ACHN (cell line): ENCODE measurements at places on chromosomes 5 and 9.

GRCh38 chr5:74179179-74179578, 461.3 kb downstream of the ENC1 start:
- DNase-seq, result peak; percentile 13

DNA sequence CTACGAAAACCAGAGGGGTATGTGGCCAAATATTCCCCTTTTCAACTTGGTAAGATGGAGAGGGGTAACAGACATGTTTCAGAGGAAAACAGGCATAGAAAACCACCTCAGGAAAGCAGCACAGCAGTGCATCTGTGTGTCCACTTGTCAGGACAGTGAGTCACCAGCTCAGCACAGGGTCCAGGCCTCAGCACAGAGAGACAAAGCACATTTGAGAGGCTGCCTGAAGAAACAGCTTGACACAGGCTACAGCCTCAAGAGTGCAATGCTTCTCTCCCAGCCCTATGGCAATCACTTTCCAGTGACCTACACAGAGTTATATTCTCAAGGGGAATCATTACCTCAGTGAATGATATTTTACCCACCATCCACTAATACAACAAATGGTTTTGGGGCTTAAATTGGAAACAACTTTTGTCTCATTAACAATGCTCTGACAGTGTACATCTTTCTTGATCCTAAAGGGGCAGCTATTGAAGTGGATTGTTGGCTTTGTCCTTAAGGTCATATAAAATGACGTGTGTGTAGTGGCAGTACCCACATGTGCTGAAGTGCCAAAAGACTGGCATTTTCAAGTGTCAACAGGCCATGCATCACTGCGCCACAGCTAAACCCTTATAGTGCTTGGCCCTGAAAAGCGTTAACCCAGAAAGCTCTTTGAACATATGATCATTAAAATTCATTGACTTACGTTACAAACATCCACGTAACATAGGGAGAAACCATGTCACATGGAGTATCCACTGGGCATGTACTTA, 46.4 kb downstream of the ERMP1 start:
- DNase-seq, result no peak

- DNase-seq, result peak; percentile 12
These were observed 48.2 kb downstream of the DAPK1 start for GRCh38 chr9:87545858-87546257.

- no peak for DNase-seq
These were observed 19.3 kb downstream of the LHX6 start for GRCh38 chr9:122209451-122209850.

GRCh38 chr9:117278020-117278419, 136.8 kb downstream of the ASTN2 start:
- DNase-seq, result no peak

GRCh38 chr5:91142386-91142785, 240.7 kb downstream of the ARRDC3 start:
- DNase-seq, result no peak

GRCh38 chr9:71250581-71250980, 129.2 kb upstream of the TRPM3 start:
- DNase-seq, result no peak

GRCh38 chr5:111513131-111513520, 791 bp upstream of the STARD4 start:
- DNase-seq, result peak; percentile 40

- no peak for DNase-seq
These were observed 13.6 kb upstream of the GABRP start for GRCh38 chr5:170769898-170770416.

DNA sequence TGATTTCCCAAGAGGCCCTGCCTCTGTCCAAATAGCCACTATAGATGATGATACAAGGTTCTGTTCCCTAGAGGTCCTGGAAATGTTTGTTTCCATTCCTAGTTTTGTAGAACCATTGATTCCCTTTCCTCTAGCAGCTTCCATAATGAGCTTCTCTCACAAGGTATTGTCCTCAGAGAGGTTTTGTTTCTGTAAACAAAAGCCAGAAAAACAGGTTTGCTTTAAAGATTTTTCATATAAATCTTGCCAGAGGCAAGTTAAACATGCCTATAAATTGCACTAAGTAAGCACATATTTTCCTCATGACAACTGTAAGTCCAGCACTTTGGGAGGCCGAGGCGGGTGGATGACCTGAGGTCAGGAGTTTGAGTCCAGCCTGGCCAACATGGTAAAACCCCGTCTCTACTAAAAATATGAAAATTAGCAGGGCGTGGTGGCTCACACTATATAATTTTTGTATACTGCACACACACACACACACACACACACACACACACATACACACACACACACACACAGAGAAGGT, 1787.7 kb downstream of the EFNA5 start:
- DNase-seq, result no peak

DNA sequence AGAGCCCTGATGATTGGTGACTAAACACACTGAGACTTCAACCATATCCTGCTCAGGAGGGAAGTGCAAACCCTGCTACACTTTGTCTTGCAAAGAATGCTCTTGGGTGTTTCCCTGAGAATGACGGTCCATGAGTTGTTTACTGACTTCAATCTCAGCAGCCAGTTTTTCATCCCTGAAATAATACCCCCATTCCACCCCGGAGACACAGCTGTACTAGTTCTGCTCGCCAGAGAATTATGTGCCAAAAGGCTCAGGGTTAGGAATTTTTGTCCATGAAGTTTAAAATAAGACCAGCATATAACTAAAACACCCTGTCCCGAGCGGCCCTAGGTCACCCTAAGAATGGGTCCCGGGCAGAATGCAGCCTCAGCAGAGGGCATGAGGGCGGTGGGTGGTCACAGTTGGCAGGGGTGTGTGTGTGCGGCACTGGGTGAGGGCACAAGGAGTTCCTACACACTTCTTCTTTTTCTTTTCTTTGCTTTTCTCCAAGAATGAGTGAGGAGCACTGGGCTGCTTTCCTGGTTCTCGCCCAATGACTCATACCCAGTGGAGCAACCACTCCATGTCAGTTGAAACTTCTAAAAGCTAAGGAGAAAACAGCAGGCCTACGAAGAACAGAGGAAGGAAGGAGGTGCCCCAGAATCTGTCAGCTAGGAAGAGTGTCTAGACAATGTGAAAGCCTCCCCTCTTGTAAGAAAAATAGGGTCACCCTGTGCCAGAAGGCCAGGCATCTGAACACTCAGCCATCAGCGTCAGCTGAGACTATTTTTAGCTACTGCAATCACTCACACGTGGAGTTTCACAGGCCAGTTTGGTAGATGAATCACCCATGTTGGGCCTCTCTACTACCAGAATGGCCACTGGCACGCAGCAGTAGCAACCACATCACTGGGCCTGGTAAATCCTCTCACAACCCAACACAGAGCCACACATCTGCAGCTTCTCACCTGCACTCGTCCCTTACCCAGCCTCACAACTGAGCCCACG, 105.9 kb downstream of the DPYSL3 start:
- DNase-seq, result peak; percentile 86

DNA sequence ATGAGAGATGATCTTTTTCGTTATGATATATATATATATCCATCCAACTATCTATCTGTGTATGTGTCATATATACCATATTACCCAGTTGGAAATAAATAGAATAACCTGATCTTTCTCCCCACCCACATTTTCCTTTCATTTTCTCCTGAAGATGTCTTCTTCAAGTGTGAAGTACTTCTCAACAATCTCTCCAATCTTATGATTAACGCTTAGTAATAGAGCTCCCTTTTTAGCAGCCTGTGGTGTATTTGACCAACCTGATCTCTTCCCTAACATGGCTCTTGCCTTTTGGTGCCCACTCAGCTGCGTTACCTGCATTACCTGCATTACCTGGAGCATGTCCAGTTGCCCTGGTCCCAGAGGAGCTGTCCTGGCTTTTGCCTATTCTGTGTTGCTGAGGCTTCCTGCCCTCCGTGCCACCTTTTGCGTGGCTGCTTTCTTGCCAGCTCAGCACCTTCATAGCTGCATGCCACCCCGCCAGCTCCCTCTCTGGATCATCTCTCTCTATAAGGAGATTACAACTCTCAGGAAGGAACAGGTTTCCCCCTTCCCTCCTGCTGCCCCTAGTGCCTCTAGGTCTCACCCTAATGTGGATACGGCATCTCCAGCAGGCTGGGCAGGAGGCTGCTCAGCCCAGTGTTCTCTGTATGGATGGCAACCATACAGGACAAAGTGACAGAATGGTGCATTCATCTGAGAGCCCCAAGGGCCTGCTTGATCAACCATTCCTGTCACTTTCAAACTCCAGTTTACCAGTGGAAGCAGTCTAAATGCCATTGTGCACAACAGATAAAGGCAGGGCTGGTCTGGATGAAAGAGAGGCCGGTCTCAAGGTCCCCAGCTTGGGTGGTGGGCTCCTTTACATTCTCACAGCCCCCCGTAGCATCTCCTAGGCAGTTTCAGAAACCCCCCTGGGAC, 126.7 kb downstream of the GADD45G start:
- DNase-seq, result no peak

- no peak for DNase-seq
These were observed 14.6 kb downstream of the USP20 start for GRCh38 chr9:129849901-129850300.

DNA sequence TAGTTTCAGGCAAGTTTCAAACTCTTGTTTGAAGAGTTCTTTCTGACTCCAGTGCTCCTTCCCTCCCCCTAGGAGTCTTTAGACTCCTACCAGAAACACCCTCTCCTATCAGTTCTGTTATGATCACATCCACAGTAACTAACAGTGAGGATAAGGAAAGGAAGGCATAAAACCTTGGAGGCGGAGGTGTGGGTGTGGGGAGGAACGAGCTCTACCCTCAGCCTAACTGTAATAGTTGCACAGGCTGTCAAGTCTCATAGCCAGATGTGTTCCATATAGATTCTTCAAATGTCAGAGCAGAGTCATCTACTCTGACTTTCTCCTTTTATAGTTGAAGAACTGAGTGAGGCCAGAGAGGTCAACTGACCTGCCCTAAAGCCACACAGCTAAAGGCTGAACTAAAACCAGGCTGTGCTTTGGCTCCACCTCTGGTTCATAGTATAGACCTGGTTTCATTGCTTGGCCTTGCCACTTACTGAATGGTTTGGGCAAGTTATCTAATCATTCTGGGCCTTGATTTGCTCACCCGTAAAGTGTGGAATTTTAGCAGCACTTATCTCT, 34.4 kb upstream of the PIK3R1 start:
- DNase-seq, result no peak

GRCh38 chr5:16082053-16082452, 97.5 kb downstream of the MARCHF11 start:
- DNase-seq, result no peak

GRCh38 chr5:53480416-53481158, at the start of gene FST:
TSS of gene FST (plus strand) at chr5:53480629. CDS start at chr5:53480792, 163 bp downstream.
- DNase-seq, result peak; percentile 6

DNA sequence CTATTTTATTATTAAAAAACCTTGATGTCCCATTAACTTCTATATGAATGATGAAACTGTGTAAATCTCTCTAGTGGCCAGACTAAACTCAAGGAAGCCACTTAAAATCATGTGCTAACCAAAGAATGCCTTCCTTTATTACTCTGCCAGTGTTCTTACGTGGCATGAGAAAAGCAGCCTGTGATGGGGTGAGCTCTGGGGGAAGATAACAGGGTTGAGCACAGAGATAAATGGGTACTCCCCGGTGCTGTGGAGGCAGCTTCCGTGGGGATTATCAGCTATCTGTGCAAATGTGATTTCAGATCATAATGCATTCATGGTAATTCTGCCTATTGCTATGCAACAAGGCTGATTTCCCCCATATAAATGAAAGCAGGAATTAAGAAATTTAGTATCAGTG, 181.3 kb downstream of the CAVIN4 start:
- DNase-seq, result no peak

DNA sequence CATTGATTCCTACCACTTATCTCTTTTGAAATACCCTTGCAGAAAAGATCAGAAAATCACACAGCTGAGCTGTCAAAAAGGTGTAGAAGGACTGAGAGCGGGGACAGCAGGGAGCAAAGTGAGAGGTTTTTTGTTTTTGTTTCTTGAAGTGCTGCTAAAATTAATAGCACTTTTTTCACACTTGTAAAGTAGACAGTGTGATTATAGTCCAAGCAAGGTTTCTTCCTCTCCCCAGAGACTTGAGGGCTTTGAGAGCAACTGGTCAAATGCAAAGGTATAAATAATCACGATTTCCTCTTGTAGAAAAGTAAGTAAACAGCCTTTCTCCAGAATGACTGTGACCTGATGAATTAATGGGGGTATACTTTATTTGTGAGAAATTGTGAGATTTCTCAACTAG, 326.9 kb downstream of the ZNF608 start:
- no peak for DNase-seq

DNA sequence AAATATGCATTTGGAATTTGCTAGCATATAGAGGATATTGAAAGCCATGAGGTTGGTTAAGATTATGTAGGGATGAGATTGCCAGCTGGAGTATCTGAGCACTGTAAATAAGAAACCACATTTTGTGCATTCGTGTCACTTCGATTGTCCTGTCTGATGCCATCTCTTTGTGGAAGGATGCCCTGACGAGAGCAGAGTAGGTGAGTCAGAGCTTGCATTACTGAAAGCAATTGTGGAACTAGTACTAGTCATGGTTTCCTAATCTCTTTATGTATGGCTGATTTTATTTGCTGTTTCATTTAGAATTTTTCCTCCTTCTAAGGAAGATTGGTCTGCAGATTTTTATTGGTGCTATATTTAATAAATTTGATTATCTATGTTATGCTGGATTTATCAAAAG, 14.5 kb upstream of the TAS2R1 start:
- DNase-seq, result no peak

DNA sequence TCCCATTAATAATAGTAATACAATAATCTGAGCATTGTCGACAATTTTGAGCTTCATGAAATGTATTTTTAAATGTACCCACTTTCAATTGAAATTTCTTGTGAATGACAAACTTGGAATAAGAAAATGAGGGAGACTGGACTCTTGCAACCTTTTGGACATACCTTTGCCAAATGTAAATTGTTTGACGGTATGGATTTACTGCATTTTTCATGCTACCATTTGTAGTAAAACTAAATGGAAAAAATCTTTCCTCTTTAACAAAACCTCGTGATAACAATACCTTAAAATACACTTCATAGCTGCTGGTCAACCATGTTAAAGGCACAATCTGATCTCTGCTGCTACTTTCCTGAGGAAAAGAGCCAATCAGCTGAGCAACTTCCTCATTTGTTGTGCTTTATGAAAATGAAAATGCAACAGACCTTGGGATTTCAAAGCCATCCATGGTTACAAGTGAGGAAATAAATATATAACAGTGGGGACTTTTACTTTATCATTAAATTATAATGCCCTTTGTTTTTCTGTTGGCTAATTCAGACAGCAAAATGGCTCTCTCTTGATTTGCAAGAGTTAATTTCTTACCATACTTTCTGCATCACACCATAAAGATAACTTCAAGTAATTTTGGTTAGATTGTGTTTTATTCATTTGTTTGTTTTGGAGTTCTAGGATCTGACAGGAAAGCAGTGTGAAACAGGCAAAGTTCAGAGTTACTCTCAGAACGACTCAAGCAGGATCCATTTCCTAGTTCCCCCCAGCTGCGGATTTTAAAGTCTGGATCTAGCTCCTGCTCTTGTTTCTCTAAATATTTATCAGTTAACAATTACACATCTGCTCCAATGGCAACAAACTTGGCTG, 1.1 kb downstream of the ALDH1A1 start:
- DNase-seq, result no peak

GRCh38 chr5:85488295-85488694, 1103.6 kb upstream of the EDIL3 start:
- DNase-seq, result no peak
